IMR-90 (cell line): ENCODE measurements at places on chromosomes 11 and 22. TPM values are rescaled to one million over a fixed set of nuclear protein-coding genes. Genes with fewer than 3 reads are reported as not detected.

- no peak for DNase-seq
Observed at GRCh38 chr11:69052343-69053168, 3.8 kb downstream of the TPCN2 start.

- peak; percentile 86 for DNase-seq
Observed at GRCh38 chr11:124402326-124402922, 3.6 kb upstream of the OR8B3 start.

DNA sequence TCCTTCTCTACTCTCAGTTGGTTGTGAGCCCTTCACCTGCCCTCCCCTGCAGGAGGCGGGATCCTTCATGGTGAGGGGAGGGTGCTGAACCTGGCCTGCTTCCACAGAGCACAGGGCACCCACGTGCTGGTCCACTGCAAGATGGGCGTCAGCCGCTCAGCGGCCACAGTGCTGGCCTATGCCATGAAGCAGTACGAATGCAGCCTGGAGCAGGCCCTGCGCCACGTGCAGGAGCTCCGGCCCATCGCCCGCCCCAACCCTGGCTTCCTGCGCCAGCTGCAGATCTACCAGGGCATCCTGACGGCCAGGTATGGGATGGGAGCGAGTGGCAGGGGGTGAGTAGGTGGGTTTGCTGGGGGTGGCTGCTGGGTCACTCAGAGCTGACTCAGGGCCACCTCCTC lies 6.3 kb downstream of the SSH3 start:
- DNase-seq, result no peak

- DNase-seq, result peak; percentile 34
Observed at GRCh38 chr11:66542362-66542761, 3.5 kb downstream of the ZDHHC24 start.

GRCh38 chr11:73946798-73947458 lies 3.9 kb upstream of the DNAJB13 start:
- DNase-seq, result no peak

SLC17A6 gene
- not detected in 2 replicates for polyA plus RNA-seq

DNHD1 gene
- 3.0 and 3.6 TPM in 2 replicates for polyA plus RNA-seq

AGBL2 gene
- 1.2 and 1.5 TPM in 2 replicates for polyA plus RNA-seq
